Suprapubic skin (tissue), 4 donors: ENCODE measurements at places on chromosomes 12 and 14. TPM values are rescaled to one million over a fixed set of nuclear protein-coding genes. Genes with fewer than 3 reads are reported as not detected.

The EPYC gene
- not detected for total RNA-seq

The PRICKLE1 gene
- 5.8 TPM for total RNA-seq

The SMCO2 gene
- 0.53 TPM for total RNA-seq

The SLC22A17 gene
- total RNA-seq, result 67.6 TPM

The TGM1 gene
- 144 TPM for total RNA-seq
